ENCODE measurements at places on chromosomes 6 and 20.

DNA sequence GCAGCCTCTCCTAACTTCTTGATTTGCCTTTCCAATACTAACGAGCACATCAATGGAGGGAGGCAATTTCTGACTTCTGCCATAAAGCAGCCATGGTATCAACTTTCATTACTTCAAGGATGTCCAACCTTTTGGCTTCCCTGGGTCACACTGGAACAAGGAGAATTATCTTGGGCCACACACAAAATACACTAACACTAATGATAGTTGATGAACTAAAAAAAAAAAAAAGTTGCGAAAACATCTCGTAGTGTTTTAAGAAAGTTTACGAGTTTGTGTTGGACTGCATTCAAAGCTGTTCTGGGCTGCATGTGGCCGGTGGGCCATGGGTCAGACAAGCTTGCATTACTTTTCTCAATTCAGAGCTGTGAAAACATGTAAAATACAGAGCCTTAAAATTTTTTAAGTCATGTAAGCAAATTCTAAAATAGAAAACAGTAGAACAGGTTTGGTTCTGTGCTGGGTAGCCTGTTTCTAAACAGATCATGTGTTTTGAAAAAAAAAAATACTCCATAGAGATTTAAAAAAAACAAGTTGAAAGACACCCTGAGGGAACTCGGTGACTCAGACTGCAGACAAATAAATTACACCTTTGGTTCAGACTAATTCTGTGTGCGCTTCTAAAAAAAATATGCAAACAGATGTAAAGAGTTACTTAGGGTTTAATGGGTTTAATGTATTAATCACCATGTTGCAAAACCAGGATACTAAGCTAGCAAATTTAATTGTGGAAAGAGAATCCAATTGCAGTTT, 43.6 kb upstream of the SLC22A23 start:
- DNase-seq = no peak

DNA sequence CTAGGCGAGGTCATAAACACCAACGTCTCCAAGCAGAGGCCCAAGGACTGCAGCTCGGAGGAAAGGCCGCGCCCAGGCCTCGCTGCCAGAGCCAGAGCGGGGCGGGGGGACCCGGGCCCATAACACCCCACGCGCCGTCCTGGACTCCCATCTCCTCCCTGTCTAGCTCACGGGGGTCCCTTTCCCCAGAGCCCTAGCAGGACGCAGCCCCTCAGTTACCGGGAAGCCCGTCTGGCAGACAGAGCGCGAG, 44.9 kb downstream of the MDFI start:
- DNase-seq = no peak

DNA sequence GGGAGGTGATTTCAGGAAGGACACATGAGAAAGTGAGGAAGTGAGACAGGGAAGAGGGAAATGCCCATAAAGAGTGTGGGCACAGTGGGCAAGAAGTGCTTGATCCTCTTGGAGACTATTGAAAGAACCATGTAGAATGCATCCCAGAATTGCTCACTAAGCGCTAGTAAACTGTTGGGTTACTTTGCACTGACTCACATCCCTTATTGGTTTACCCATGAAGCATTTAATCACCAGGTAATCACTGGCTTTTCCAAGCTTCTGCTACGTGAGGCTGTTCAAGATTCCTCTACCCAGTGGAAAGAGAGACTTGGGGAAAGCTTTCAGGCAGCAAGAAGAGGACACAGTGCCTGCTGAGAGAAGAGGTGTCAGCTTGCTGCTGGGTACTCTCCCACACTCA, 410.0 kb upstream of the JAG1 start:
- DNase-seq = no peak

DNA sequence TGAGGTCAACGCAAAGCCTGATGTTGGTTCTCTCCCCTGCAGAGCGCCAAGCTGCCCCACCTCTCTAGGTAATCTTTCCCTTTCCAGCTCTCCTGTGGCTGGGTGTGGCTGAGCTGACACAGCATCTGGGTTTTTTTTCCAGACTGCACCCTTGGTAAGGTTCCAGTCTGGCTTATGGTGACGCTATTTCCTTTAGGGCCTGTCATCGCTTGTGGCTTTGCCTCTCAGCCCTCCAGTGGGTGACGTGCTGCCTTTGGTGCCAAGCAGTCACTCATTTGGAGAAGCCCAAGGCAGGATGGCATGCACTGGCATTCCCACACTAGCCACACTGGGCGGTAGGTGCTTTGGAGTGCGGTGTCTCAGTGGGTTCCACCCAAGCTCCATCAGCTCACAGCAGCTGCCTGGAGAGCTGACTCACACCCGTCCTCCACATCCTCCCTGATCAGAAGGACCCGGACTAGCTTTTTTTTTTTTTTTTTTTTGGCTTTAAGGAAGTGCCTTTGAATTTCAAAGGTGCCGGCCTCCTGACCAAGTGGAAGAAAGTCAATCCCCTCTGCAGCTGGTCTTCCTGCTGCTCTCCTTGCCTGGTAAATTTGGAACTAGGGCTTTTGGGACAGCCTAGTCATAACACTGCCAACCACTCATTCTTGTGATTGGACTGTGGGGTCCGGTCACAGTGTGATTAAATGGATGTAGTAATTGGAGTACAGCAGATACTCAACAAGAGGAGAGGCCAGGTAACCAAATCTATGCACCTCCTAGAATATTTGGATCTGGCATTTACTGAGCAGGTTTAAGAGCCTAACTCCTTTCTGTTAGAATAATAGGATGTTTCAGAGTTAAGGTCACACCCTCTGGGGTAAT, 153.6 kb downstream of the CD83 start:
- DNase-seq = no peak

- no peak for DNase-seq
Observed at GRCh38 chr6:169164986-169165385, 88.7 kb downstream of the THBS2 start.

GRCh38 chr20:32647606-32648005, 26.1 kb downstream of the C20orf203 start:
- DNase-seq = no peak

DNA sequence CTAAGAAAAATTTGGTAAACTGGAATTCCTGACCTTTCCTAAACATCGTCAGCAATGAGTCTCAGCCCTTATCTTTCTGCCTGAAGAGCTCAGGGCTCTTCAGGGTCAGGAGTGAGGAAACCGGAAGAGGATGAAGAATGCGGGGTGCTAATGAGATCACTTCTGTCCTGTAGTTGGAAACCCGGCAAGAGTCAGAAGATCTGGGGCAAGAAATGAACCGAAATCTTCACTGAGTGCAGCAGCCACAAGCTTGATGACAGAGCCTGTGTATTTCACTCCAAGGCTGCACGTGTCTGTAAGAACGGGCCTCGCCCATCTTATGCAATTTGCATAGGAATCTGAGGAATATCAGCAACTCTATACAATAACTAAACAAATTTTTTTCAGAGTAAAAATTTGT, 60.4 kb upstream of the QKI start:
- no peak for DNase-seq

- DNase-seq = no peak
Observed at GRCh38 chr20:32485770-32486478, 99.2 kb downstream of the NOL4L start.

- no peak for DNase-seq
Observed at GRCh38 chr20:41776421-41776820, 158.2 kb upstream of the CHD6 start.

- no peak for DNase-seq
Observed at GRCh38 chr6:12606616-12607015, 110.0 kb upstream of the PHACTR1 start.

- DNase-seq = no peak
Observed at GRCh38 chr6:109019911-109020310, 74.7 kb downstream of the SESN1 start.

DNA sequence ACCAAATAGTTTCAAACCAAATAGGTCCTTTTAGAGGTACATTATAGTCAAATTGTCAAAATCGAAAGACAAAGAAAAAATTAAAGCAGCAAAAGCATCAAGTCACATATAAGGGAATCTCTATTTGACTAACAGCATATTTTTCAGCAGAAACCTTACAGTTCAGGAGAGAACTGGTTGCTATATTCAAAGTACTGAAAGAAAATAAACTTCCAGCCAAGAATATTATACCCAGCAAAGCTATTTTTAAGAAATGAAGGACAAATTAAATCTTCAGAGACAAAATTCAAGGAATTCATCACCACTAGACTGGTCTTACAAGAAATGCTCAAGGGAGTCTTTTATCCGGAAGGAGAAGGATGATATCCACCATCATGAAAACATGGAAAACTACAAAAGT, 16.0 kb downstream of the WDR27 start:
- DNase-seq = no peak

GRCh38 chr6:14001329-14002012, 76.7 kb downstream of the RNF182 start:
- no peak for DNase-seq

GRCh38 chr6:292506-293192, 362 bp downstream of the DUSP22 start:
- peak; percentile 52 for DNase-seq

DNA sequence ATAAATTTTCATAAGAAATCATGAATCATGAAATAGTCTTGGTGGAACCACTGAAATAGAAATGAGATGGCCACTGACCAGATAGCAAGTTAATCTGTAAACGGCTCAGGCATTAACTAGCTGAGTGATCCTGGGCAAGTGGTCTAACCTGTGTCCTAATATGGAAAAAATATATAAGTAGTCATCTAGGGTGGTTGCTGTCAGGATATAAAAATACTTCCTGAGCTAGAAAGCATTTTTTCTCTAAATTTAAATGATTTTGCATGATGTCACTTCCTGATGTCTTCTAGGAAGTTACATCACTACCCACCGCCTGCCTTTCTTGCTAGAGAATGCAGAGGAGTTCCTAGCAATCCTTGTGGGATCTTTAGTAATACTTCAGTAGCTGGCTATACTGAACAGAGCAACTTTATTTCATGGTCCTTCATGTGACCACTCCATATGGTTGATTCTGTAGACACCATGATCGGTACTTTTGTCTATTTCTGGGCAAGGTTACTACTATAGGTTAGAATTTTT, 228.1 kb upstream of the CEP162 start:
- no peak for DNase-seq

DNA sequence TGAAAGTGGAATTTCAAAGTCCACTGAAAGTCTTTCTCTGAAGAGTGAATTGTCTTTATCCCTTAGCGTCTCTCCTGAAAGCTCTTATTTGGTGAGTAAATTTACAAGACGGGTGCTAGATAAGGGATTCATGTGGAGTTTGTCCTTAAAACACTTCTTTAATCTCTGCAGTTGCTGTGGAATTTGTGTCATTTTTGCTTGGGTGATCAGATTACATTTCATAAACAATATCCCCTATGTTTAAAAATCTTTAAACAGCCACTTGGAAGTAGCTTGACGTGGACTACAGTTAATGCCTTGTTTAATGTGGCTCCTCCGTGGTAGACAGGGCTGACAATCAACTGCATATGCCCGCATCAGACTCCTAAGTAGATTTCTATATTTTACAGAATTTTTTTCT, 175.4 kb upstream of the ZNF217 start:
- no peak for DNase-seq

DNA sequence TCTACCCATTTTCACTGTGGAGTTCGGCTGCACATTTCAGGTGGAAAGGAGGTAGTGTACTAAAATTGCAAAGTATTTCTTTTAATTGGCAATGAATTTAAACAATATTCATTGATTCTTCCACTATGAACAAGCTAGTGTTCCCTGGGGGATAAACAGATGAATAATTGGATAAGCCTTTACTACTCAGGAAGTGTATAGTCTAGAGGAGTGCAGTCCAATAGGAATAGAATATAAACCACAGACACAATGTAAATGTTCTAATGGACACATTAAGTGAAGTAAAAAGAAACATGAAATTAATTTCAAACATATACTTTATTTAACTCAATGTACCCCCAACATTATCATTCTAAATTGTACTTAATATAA, 28.7 kb downstream of the SGK1 start:
- DNase-seq = no peak

DNA sequence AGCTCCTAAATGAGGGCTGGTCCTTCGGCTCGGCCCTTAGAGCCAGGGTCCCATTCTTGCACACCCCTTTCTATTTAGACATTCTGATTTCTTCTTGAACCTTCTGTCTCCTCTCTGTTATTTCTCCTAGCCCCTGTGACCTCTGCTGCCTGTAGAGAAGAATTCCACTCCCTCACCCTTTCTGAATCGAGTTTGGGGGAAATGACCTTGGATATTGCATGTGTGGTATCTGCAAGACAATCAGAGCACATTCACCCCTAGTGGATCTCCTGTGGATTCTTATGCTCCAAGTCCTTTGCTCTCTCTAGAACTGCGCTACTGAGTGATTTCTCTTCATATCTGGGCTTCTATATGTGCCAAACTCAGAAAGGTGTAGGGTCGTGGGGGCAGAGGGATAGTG, 55.0 kb downstream of the SLC35D3 start:
- no peak for DNase-seq

Data from stimulated activated CD4-positive, alpha-beta T cell treated with anti-CD3 and anti-CD28 coated beads, Interleukin-1b, Interleukin-23, amount 100 ng/mL, for 1 hour (primary cell).